ENCODE measurements at places on chromosomes 5 and 9.

DNA sequence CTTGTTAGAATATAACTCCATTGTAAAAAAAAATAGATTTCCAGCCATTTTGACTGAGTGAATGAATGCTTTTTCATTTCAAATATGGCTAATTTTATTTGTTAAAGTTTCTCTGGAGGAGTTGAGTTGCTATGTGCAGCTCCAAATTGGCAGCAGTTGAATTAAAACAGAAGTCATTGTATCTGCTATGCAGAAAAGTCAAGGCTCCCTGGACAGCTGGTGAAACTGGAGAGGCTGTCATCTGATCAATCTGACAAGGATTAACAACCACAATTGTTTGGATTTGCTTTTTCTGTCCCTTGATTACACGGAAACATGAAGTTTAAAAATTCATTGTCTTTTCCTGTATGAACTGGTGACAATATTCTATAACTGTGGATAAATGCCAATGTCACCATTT, 713.9 kb downstream of the EFNA5 start:
- no peak for DNase-seq

GRCh38 chr9:80811003-80811402, 878.3 kb downstream of the TLE1 start:
- DNase-seq, result no peak

DNA sequence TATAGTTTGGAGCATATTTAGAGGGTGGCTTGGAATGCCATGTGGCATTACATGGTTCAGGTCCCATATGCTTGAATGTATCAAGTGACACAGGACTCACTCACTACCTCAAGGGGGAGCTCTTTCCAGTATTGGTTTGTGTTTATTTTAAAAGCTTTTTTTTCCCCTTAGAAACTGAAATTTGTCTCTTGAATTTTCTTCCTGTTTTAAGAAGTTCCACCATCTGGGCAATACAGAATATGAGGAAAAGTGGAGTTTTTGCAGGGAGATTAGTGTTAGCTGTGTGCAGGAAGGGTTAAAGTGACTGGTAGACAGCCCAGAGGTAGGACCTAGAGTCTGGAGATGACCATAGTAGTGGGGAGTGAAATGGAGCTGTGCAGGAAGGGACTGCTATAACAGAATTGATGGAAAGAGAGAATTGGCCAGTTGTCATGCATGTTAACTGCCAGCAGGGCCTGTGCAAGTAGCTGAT, 36.6 kb downstream of the CTNNA1 start:
- no peak for DNase-seq

- no peak for DNase-seq
Measured at GRCh38 chr5:158955636-158956035, 144.1 kb downstream of the EBF1 start.

GRCh38 chr9:27165670-27166069, 56.6 kb downstream of the TEK start:
- DNase-seq, result no peak

GRCh38 chr5:118176146-118176545, 812.2 kb downstream of the DTWD2 start:
- no peak for DNase-seq

DNA sequence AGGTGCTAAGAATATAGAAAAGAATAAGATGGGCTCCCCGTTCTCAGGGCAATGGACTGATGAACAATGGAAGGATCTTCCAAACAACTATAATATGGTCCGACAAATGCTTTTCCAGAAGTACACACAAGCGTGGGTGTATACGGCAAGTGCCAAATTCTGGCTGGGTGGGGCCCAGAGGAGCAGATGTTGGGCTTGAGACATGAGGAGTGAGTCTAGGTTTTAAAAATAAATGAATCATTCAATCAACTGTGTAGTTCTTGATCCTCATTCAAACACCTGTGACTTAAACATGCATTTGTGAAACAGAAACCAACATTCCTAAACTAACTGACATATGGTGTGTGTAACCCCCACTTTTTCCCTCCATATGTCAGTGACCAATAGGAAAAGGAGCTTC, 47.9 kb downstream of the MFAP3 start:
- no peak for DNase-seq

GRCh38 chr5:147673791-147674190, 108.7 kb downstream of the JAKMIP2 start:
- DNase-seq, result no peak

DNA sequence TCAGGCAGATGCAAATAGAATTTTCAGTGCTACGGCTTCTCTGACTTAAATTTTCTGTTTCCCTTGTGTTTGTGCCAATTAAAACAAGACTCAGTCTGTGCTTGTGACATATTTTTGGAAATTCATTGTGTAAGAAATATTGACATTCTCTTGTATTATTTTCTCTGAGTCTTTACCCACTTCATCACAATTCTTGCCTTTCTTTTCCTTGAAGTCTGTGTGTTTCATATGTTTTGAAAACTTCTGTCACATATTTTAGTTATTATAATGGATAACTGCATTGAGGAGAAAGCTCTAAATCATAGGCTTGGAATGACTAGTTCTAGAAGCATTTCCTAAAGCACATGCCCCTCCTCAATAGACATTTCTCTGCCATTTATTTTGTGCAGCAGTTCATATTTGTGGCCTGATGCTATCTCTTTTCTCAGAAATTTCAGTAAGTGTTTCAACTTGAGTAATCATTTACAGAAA, 206.6 kb downstream of the PALM2AKAP2 start:
- DNase-seq, result no peak

DNA sequence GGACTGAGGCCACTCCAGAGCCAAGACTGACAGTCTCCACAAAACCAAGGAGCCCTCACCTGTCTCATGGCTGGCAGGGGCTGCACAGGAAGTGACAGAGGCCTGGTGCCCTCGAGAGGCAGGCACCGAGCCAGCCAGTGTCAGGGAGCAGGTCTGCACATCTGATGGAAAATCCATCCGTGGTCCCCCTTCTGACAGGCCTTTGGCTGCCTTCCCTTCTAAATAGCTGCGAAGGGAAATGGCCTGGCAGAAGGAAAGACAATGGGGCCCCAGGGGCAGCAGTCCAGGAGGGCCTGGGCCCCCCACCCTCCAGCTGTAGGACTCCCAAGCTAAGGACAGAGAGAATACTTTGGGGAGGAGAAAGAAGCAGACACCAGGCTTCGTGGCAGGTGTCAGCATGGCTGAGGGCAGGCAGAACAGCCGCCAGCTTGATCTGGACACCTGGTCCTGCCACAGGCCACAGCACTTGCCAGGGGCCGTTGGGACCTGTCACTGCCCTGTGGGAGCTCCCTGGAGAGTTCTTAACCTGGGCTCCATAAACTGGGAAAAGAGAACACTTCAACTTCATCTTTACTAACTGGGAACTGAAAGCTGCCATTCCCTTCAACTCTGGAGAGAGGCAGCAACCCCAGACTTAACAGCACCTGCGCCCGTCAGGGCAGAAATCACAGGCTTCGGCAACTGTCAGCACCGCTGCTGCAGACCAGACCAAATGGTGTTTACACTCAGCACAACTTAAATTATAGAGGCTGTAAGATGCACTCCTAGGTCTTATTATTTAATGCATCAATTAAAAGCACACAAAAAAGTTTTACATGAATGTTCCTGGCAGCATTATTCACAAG, 22.0 kb downstream of the ADAMTS2 start:
- DNase-seq, result no peak

GRCh38 chr9:118529210-118529609, 825.0 kb downstream of the TLR4 start:
- DNase-seq, result no peak

- DNase-seq, result no peak
Measured at GRCh38 chr9:120286530-120286929, 293.4 kb downstream of the CDK5RAP2 start.

- DNase-seq, result no peak
Measured at GRCh38 chr5:893711-894110, 1.0 kb downstream of the TRIP13 start.

DNA sequence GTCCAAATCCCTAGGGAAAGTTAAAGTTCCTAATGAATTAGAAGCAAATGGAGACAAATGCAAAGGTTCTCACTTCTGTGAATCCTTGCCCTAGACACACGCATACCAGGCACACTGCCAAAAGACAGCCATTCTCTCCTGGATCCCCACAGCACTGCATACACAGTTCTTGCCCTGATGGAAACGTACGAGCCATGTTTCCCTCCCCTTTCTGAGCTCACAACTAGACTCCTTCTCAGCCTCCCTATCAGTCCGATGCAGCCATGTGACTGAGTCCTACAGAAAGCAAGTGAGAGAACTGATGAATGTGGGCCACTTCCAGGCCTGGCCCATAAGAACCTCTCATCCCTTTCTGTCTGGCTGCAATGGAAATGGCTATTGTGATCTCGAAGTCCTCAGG, 92.0 kb downstream of the ZNF608 start:
- DNase-seq, result no peak

GRCh38 chr5:151348789-151349188, 1.4 kb upstream of the SLC36A2 start:
- no peak for DNase-seq

GRCh38 chr5:142826093-142826492, 55.9 kb downstream of the ARHGAP26 start:
- no peak for DNase-seq

- no peak for DNase-seq
Measured at GRCh38 chr5:160793530-160793899, 58.5 kb downstream of the ATP10B start.

GRCh38 chr9:121612511-121612998, 38.9 kb upstream of the DAB2IP start:
- no peak for DNase-seq

GRCh38 chr5:55535199-55535905, 588 bp upstream of the PLPP1 start:
- DNase-seq, result no peak

GRCh38 chr9:104304925-104305324, 199.1 kb upstream of the OR13F1 start:
- no peak for DNase-seq

DNA sequence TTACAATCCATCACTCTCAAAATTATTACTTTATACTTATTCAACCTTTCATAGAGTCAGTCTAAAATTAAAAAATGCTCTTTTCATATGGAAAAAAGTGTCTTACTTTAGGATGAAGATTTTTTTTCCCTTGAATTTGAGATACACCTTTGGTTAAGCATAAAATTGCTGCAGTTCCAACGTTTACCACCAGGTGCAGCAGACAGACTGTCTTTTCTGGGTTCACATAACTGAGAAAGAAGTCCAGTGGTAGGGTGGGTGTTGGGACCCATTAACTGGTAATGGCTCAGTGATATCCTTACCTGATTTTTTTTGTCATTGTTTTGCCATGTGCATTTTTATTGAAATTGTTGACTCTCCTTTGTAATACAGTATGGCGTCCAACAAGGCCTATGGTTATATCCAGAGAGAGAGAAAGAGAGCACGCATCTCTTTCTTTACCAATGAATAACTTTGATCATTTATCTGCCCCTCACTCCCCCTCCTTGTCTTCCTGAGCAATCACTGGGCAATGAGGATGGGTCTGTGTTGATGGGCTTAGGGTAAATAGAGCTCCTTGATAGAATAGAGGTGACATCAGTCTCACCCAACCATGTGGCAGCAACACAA, 98.4 kb downstream of the FBXL7 start:
- no peak for DNase-seq

DNA sequence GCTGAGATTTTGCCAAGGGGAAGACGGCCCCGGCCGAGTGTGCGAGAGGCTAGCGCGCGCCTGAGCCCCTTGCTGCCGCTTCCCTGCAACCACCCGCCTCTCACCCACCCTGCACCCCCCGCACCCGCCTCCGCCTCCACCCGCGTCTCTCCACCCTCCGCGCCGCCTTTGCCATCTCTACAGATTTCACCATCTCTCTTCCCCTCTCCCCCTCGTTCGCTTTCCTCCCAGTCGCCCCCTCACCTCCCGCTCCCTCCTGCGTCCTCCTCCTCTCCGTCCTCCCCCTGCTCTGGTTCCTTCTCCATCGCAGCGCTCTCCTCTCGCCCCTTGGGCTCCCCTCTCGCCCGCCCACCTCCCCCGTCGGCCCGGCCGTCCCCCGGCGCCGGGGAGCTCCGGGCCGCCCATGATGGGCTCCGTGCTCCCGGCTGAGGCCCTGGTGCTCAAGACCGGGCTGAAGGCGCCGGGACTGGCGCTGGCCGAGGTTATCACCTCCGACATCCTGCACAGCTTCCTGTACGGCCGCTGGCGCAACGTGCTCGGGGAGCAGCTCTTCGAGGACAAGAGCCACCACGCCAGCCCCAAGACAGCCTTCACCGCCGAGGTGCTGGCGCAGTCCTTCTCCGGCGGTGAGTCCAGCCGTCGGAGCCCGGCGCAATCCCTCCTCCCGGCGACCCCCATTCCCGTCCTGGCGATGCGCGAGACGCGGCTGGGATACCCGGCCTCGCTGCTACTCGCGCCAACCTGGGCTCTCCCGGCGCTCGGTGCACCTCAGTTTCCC, at the start of gene PRDM12:
Gene PRDM12 (plus strand): TSS at position 344 of the 778 bp plus-strand sequence. CDS start 60 bp downstream, at position 404.
- DNase-seq, result no peak

GRCh38 chr5:81853030-81853357, 102.1 kb upstream of the SSBP2 start:
- DNase-seq, result no peak

GRCh38 chr5:73312146-73312871, 136.3 kb downstream of the FOXD1 start:
- DNase-seq, result no peak

GRCh38 chr9:125991886-125992529, 244.8 kb downstream of the PBX3 start:
- DNase-seq, result no peak

DNA sequence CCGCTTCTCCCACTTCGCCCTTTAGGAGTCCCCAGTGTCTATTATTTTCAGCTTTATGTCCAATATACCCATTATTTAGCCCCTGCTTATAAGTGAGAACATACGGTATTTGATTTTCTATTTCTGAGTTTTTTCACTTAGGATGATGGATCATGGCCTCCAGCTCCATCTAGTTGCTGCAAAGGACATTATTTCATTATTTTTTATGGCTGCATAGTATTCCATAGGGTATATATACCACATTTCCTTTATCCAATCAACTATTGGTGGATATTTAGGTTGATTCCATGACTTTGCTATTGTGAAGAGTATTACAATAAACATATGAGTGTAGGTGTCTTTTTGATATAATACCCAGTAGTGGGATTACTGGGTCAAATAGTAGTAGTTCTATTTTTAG, 162.9 kb downstream of the FER start:
- DNase-seq, result no peak

GRCh38 chr9:121298689-121299466, 30.9 kb downstream of the GSN start:
- no peak for DNase-seq

DNA sequence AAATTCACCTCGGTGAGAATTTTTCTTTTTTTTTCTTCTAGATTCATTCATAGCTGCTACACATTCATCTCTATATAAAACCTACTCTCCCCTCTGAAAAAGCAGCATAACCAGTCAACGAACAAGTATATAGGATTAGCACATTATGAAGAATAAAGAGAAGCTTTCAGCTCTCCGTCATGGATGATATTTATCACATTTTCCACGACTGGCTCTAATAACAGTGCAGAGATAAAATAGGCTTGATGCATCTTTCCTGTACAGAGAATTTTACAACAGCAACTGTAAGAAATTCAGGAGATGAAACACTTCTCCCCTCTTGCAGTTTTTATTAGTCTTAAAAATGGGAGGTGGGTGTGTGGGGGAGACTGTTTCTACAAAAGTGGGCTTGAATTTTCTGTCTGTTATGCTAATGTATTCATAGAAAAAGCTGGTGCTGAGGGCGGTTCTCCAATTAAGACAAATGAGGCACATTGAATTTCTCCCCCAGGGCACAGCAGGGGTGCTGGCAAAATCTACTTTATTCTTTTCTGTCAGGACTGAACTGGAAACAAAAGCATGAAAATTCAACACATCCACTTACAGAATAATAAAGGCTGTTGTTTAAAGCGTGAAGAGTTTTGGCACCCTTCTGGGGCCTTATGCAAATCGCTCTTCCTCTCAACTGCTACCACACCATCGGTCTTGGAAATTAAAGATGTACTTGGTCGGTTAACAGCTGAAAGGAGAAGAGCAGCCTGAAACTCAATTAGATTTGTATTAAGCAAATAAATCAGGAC, 233.9 kb upstream of the ZNF608 start:
- no peak for DNase-seq
